ENCODE measurements at places on chromosomes 12 and 14.
A peak's percentile ranks its signal among the peaks of the same experiment; 100 is the strongest.

DNA sequence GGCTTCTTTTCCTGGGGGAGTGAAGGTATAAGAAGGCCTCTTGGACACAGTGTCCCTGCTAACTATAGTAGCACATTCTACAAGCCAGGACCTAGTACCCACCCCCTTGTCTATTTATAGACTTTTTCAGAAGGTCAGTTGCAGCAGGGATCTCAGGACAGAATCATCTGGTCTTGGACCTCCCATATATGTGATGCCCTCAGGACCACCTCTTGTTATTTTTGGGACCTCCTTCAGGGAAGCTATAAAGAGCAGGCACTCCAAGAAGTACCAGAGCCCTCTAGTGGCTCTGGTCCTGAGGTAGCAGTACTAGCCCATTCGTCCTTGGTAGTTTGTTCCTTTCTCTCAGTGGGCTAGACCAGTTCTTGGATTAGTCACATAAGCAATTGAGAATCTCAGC lies 4.3 kb downstream of the COQ10A start:
- no peak for DNase-seq

DNA sequence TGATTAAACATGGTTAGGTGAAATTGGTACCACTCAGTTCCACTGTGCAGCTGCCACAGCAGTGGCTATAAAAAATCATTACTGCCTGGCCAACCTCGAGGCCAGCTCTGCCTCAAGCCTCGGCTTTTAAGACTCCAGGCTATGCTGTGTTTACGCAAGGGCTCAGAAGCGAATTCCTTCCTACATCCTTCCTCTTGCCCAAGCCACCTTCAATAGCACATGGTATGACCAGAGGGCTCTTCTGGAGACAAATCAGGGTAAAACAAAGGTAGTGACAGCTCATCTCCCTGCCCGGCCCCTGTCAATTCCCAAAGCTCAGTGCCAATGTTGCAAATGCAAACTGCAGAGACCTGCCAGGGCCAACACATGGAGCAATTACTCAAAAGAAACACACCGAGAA lies 31.9 kb downstream of the NUAK1 start:
- DNase-seq, result no peak

- DNase-seq, result no peak
Observed at GRCh38 chr12:31393004-31393550, 67.1 kb upstream of the SINHCAF start.

DNA sequence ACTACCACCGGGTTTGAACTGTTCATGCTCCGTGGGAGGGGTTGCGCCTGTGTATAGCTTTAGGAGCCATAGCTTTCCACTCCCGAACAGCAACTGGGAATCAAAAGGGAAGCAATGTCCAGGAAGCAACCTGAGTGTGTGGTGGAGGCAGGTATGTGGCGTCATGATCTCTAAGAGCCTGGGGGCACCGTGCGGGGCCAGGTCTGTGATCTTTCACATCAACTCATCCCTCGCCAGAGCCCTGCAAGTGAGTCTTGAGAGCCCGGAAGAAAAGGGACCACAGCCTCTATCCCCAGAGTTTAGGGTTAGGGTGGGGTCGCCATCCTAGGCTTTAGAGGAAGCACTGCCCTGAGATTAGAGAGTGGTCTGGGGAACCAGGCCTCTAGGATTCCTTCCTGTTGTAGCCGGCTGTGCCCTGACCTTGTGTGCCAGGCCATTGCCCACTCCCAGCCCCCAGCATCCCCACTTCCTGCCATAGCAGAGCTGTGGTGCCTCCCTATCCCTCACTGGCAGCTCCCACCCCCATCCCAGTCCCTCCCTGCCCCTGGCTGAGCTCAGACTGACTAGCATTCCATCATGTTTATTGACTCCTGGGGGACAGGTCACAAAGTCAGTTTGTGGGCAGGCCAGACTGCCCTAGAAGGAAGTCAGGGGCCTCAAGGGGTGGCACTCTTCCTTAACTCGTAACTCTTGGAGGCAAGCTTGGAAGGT lies 745 bp upstream of the ADCY4 start:
- DNase-seq, result no peak

- DNase-seq, result no peak
Observed at GRCh38 chr12:117052386-117053049, 46.7 kb downstream of the TESC start.

GRCh38 chr14:89730687-89731086 lies 223.8 kb downstream of the EFCAB11 start:
- DNase-seq, result no peak

- no peak for DNase-seq
Observed at GRCh38 chr12:49664591-49665239, 41.4 kb downstream of the PRPF40B start.

- DNase-seq, result no peak
Observed at GRCh38 chr14:94278731-94279130, 14.3 kb downstream of the SERPINA10 start.

DNA sequence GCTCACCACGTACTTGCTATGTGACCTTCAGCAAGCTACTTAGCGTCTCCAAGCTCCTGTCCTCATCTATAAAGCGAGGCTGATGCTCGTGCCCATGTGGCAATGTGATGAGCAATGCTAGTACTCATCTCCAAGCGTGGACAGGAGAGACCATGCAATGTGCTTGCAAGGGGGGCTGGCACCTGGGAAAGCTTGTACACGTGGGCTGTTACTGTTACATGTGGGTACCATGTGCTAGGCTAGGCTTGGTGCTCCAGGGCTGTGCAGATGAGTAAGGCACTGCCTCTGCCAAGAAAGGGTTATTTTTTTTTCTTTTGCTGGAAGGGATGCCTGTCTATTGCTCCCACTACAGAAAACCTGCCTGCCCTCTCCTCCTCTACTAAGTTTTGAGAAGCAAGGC lies 46.6 kb downstream of the TSPAN11 start:
- no peak for DNase-seq

- no peak for DNase-seq
Observed at GRCh38 chr12:96861656-96862055, 45.4 kb upstream of the NEDD1 start.

- no peak for DNase-seq
Observed at GRCh38 chr12:13288937-13289652, 92.6 kb downstream of the EMP1 start.

DNA sequence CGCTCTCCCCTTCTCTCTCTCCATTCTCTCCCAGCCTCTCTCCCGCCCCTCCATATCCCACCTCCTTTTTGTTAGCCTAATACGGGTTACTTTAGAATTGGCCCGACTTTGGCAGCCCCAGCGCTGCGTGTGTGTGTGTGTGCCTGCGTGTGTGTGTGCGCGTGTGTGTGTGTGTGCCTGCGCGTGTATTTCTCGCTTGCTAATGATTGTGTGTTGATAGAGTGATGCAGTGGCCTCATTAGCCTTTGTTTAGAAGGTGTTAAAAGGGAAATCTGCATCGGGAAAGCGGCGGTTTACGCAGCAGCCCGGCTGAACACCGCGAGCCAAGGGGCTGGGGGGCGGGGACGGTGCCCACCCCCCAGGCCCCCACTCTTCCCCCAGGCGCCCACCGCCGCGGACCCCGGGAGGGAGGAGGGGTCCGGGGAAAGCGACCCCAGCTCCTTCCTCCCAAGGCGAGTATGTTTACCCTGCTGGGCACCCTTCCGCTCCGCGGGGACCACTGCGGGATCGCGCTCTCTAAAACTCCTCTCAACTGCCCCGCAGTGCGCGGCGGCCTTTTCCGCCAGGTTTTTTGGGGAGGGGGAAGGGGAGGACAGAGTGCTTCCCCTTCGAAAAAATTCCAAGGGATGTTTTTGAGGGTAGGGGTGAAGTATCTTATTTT lies 6.8 kb upstream of the LHX5 start:
- DNase-seq, result peak; percentile 69

- DNase-seq, result no peak
Observed at GRCh38 chr14:99590746-99591555, 13.1 kb downstream of the CCDC85C start.

- no peak for DNase-seq
Observed at GRCh38 chr14:56892959-56893358, 82.7 kb upstream of the OTX2 start.

DNA sequence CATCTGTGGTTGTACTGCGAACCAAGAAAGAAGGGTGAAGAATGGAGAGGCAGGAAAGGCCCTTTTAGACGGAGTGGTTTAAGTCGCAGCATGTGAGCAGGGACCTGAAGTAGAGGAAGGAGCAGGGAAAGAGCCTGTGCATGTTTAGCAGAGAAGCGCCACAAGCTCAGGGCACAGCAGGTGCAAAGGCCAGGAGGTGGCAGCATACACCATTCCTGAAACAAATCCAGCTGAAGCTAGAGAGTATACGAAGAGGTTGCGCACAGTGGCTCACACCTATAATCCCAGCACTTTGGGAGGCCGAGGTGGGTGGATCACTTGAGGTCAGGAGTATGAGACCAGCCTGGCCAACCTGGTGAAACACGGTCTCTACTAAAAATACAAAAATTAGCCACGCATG lies 49.9 kb downstream of the HELB start:
- peak; percentile 71 for DNase-seq

DNA sequence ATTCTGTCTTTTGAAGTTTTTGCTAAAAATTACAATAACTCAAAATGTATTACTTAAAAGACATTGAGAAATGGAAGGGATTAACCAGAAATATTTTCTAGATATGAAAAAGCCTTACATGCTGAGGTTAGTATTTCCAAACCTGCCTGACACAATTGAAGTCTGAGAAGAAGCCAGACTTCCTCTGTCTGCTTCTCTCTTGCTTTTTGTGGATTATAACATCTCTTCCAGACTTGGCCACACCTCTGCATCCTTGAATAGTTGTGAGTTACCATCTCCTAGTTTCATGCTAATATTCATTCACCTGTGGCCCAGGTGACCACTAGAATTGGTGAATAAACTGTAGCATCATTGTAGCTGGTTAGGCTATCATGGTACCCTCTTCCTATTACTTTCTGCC lies 497.6 kb downstream of the SLC16A7 start:
- no peak for DNase-seq

GRCh38 chr12:1083889-1084262 lies 92.9 kb downstream of the ERC1 start:
- no peak for DNase-seq

GRCh38 chr14:69553252-69553651 lies 21.4 kb downstream of the CCDC177 start:
- DNase-seq, result no peak

DNA sequence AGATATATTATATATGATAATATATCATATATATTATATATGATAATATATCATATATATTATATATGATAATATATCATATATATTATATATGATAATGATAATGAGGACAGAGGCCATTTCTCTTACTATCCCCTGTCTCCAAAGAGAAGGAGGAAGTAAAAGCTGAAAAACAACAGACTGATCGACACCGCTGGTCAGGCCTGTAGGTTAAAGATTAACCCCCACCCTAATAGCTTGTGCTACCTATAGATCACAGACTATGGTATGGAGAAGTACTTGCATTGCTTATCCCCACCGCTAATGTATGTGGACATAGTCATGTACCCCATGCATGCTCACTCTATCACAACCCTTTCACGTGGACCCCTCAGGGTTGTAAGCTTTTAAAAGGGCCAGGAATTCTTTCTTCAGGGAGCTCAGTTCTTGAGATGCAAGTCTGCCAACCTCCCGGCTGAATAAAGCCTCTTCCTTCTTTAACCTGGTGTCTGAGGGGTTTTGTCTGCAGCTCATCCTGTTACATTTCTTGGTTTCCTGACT lies 786.1 kb upstream of the TMEM132C start:
- peak; percentile 36 for DNase-seq

DNA sequence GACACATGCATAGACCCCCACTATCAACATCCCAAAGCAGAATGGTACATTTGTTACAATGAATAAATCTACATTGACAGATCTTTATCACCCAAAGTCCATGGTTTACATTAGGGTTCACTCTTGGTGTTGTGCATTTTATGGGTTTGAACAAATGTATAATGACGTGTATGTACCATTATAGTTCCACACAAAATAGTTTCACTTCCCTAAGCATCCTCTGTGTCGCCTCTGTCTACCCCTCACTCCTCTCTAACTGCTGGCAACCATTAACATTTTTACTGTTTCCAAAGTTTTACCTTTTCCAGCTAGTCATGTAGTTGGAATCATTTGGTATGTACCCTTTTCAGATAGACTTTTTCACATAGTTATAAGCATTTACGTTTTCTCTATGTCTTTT lies 69.5 kb upstream of the LMO3 start:
- no peak for DNase-seq

GRCh38 chr12:67357376-67358125 lies 88.4 kb downstream of the CAND1 start:
- DNase-seq, result no peak

DNA sequence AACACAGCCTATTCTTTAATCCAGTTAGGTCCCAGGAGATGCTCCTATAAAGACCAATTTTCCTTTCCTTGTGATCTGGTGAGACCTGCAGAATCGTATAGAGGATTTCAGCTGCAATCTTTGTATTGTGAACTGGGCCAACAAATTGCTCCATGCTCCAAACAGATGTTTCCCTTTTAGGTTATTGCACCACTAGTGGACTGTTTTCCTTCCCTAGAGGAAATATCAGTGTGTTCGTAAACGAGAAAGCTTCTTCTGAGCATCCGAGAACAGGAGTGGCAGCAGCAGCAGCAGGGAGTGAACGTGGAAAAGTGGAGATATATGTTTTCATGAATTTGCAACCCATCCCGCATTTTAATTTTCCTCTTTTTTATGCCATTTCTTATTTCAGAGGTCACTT lies 344.1 kb upstream of the PDE3A start:
- DNase-seq, result no peak

GRCh38 chr12:5873281-5873919 lies 71.7 kb downstream of the ANO2 start:
- no peak for DNase-seq

DNA sequence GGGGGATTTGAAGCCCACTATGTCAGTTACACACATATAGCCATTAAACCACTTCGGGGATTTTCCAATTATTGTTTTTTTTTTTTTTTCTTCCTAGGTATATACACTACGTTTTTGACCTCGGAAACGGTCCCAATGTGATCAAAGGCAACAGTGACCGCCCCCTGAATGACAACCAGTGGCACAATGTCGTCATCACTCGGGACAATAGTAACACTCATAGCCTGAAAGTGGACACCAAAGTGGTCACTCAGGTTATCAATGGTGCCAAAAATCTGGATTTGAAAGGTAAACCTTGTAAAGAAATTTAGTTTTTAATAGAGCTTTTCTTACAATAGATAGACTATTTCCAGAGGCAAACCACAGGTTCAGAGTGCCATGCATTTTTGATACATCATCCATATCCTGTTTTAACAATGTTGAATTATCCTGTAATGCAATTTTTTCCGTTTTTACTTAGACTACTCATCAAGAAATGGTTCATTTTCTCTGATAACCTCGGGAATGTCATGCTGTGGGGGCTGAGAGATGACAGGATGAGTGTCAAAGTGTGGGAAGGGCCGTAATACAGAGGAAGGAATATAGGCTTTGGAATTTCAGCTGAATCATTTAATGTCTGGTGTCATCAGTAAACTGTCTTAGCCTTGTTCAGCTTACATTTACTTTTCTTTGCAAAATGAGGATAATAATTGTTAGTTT lies 797.1 kb downstream of the NRXN3 start:
- no peak for DNase-seq

- DNase-seq, result no peak
Observed at GRCh38 chr14:88975043-88975830, 150.8 kb downstream of the TTC8 start.
